Stimulated activated CD8-positive, alpha-beta memory T cell treated with anti-CD3 and anti-CD28 coated beads, Interleukin-15, amount 100 ng/mL, for 4 hours (primary cell): ENCODE measurements at places on chromosomes 1 and 21.

GRCh38 chr1:217495249-217495648 is 135.6 kb downstream of the GPATCH2 start:
- no peak for DNase-seq

- DNase-seq, result no peak
Measured at GRCh38 chr1:91600431-91601337, 100.0 kb downstream of the CDC7 start.

- DNase-seq, result no peak
Measured at GRCh38 chr1:154659823-154660592, 52.0 kb upstream of the ADAR start.

- no peak for DNase-seq
Measured at GRCh38 chr1:166167572-166167925, 748 bp upstream of the FAM78B start.

DNA sequence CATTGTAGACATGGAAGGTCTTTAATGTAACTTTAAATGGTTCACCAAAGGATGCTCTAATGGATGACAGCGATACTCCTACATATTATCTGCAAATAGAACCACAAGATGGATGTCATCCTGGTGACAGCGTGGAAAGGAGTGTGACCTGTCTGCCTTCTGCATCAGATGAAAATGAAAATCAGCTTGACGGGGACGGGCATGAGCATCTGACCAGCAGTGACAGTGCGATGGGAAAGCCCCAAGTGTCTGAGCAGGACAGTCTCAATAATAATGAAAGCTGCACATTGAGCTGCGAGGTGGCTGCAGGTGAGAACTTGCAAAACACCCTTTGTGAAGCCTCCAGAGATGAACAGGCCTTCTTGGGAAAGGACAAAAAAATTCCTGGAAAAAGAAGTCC is 25.2 kb downstream of the CNST start:
- no peak for DNase-seq

DNA sequence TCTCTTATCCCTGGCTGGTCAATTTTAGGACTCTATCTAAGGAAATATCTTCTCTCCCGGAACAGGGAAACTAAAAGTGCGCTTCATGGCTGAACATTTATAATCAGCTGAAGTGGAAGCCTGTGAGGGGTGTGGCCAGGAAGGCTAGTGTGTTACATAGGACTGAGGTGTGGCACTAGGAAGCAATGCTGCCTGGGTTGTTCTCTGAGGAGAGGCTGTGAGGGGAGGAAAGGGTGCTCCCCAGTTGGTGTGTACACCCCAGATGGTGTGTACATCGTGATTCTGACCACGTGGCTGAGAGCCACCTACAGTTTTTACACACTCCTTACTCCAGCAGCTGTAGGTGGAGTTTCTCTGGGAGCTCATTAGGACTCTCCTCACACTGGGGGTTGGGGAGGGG is 16.3 kb downstream of the NTPCR start:
- no peak for DNase-seq

GRCh38 chr1:219430419-219430818 is 182.5 kb downstream of the ZC3H11B start:
- DNase-seq, result no peak

GRCh38 chr1:41833519-41834000 is 85.2 kb downstream of the HIVEP3 start:
- no peak for DNase-seq

DNA sequence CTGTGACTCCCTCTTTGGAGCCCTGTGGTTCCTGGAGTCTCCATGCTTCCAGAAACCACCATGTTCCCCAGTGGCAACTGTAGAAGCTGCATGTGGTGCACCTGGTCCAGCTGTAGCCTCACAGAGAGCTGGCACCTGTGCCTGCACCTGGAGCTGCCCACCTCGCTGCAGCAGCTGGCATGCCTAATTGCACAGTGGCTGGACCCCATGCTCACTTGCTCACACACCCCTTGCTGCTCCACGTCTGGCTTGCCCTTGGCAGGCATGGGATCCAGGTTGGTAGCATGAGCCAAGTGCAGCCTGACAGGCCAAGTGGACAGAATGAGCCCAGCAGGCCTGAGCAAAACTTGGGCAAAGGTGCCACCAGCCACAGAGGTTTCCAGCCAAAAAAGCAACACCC is 680.1 kb downstream of the MATN1 start:
- no peak for DNase-seq

GRCh38 chr21:31338908-31339368 is 5.1 kb downstream of the TIAM1 start:
- DNase-seq, result no peak

DNA sequence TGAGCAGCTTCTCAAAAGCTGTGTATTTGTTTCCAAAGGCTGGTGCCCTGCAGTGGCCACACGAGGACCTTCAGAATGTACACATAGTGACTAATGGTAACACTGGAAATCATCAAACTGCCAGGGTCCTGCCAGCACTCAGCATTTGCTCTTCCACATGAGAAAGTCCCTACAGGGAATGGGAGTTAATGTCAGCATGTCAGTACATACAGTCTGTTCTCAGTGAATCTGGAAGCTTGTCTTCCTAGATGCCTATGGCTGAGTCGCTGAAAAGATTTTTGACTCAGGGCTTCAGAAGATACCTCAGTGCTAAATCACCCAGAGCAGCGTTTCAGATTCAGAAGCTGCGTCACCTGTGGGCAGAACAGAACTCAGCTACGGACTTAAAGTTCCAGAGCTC is 108.2 kb downstream of the CDC7 start:
- DNase-seq, result no peak

DNA sequence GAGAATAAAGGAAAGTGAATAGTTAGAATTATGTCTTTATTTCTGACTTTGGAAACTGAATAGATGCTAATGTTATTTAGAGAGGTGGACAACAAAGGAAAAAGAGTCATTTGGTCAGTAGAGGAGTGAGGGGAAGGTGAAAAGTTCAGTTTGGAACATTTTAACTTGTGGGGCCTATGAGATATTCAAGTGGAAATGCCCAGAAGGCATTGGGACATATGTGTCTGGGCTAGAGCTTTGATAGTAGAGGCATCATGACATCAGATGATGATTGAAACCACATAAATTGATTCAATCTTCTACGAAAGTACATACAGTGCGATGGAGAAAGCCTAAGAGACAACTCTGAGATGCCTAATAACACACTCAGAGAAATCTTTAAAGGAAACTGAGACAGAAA is 151.7 kb upstream of the COL11A1 start:
- no peak for DNase-seq

DNA sequence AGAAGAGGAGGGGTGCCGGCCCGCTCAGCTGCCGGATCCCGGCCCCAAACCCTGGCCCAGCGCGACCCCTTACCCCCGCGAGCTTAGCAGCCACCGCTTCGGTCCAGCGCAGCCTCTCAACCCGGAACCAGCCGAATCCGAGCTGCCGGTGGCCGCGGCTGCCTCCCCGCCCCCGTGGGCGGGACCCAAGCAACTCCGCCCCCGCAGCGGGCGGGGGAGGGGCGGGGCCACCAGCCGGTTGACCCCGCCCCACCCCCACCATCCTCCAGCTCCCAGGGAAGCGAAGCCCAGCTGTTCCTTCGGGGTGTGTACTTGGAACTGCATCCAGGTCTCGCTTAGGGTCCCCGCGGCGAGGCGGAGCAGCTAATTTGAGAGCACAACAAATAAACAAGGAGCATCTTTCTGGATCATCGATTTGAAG is at the start of gene TRIM62:
TRIM62 (minus strand) TSS at position 123 of the 421 bp plus-strand sequence. CDS start 611 bp downstream, outside the sequence.
- peak; percentile 42 for DNase-seq

DNA sequence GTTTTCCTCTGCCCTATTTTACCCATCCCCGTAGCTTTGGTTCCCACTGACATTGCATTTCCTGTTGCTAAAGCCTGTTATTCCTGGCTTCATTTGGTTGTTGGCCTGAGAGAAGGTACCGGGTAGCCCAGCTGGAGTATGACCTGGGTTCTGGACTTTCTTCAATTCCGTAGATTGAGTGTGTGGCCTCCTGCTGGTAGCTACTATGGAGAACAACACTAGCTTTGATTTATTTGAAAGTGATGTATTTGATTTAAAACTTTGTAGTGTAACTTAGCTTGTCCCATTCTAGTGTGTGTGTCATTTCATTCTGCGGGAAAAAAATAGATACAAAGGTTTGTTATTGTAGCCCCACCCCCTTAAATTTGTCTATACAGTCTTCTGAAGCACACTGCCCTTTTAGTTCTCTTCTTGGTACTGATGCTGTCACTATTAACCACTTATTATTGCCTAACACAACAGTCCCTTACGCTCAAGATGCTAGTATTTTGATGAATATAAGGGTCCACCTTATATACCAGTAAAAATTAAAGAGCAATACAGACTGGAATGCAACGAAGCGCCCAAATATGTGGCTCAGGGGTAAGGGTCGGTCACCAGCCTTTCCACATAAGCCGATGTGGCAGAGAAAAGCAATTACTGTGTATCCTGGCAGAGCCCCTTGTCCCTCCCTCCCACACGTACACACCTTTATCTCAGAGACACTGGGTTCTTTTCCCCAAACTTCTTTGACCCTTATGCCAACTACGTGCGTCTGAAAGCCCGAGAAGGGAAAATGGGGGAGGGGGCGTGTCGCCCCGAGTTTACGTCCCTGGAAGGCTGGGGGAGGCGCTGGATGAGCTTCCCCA is 643 bp upstream of the MOV10 start:
- no peak for DNase-seq

- DNase-seq, result no peak
Measured at GRCh38 chr1:204651843-204652421, 33.6 kb downstream of the LRRN2 start.

GRCh38 chr1:191327868-191328267 is 830.4 kb upstream of the RGS18 start:
- DNase-seq, result no peak

DNA sequence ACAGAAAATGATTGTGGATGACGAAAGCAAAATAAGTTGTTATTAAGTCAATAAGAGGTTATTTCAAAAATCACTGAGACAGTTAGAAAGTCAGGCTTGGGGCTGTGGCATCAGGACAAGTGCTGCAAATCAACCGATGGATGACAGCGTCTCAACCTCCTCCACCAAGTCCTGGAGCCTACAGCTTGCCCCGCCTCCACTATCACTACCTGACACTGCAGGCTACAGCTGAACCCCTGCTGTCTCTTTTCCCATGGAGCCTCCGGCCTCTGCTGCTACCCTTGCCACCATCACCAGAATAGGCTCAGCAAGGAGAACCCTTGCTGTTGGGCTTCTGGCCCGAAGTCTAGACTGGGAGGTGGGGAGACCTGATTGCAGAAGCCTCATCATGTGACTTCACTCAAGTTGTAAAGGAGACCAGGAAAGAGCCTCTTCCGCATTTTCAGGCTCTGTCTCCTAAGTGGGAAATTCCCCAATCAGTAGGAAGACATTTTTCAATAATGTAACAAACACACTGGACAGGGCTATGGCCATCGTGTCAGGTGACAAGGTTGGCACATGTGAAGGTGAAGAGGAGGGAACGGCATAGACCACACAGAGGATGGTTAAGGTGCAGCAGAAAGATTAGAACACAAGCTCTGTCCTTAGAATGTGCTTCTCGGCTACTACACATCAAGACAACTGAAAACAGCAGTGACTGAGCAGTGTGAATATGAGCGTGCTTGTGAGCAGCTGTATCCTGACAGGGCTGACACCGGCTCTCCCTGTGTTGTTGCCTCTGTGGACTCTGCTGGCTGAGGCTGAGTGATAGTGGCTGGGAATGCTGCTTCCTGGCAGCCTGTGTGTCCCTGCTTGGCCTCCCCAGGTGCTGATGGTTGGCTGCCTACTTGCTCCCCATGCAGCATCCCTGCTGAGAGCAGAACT is 660.7 kb downstream of the PTPRU start:
- no peak for DNase-seq

- no peak for DNase-seq
Measured at GRCh38 chr21:33289199-33289819, 23.1 kb downstream of the IL10RB start.

- no peak for DNase-seq
Measured at GRCh38 chr1:167541003-167541402, 12.6 kb downstream of the CREG1 start.

- DNase-seq, result no peak
Measured at GRCh38 chr1:229114850-229115365, 156.0 kb upstream of the RAB4A start.

GRCh38 chr1:45393718-45394302 is 53.6 kb upstream of the MUTYH start:
- no peak for DNase-seq

DNA sequence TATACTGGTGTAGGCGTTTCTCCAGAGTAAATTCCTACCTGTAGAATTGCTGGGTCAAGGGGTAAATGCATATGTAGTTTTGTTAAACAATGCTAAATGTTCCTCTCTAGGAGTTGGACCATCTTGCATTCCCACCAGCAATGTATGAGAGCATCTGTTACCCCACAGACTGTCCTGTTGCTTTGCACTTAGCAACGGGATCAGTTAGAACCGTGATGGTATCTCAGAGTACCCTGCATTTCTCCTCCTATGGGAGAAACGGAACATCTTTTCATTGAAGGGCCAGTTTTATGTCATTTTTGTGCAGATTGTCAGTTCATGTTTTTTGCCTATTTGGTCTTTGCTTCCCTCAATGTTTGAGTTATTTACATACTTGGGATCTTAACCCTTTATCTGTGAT is 18.0 kb upstream of the RIPPLY3 start:
- no peak for DNase-seq

- DNase-seq, result no peak
Measured at GRCh38 chr1:9503001-9503675, 36.1 kb upstream of the SLC25A33 start.

GRCh38 chr1:231233735-231234417 is 7.1 kb upstream of the GNPAT start:
- no peak for DNase-seq

GRCh38 chr1:223771814-223772770 is 59.8 kb downstream of the CAPN2 start:
- no peak for DNase-seq

DNA sequence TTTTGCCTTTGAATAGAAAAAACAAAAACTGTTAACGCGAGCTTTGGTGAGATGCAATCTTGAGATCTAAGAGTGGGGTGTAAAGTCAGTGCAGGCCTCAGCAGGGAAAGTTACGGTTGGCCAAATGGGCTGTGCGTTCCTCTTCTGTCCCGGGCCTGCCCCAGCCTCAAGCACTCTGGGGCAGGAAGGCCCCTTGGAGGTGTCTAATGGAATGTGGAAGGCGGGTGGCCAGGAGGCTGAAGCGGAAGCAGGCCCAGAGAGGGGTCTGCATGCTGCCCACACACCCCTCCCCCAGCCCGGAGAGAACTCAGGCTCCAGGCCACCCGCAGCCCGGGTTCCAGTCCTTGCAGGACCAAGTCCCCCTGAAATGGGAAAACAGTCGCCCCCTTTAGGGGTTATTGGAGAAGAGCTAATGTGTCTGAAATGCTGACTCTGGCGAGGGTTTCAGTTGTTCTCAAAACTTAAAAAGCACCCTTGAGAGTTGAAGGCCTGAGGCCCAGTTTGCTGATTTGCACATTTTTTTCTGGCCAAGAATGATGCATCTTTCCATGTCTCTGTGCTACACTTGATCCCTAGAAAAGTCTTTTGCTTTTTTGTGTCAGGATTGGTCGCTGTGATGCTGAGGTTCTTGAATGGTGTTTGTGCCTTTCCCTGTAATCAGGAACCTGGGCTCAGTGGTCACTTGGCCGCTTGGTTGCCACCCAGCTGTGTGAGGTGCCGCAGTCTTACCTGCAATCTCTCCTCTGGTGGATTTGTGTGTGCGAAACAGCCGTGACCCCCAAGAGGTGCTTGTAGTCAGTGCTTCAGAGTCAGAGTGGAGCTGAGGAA is 2.0 kb downstream of the COL18A1 start:
- no peak for DNase-seq
